A673 (cell line): ENCODE measurements at places on chromosomes 3 and 15.

- H3K4me1 ChIP-seq = no peaks in the 10 kb centered on the region
- peaks cover 6% of the 10 kb centered on the region for H3K27me3 ChIP-seq
- no peaks in the 10 kb centered on the region for H3K36me3 ChIP-seq
- peak; percentile 1 for DNase-seq
- no peak overlapping the region for H3K27ac ChIP-seq
Measured at GRCh38 chr15:97791824-97792792, 168.4 kb upstream of the ARRDC4 start.

DNA sequence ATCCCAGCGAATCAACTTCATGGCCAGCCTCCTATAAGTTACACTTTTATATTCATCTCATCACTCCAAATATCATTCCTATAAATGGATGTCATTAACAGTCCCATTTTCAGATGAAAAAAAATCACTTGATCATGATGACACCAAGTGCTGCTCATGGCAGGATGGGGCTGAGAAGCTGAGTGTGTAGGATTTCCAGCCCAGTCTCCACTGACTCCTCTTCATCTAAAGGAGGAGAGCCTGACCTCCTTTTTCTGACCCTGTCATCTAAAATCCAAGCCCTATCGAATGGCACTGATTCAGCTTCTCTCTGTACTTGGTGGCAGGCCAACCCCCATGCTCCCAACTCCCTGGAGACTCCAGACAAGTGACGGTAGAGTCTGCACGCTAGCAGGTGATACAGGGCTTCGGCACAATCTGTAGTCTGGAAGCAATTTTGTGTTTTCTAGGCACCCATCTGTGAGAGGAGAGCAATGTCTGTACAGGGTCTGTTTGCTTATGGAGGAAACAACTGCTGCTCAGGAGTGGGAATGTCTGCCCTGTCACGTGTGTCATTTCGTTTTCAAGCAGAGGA lies 103.2 kb downstream of the EPHB1 start:
- H3K4me3 ChIP-seq = no peak overlapping the region
- H3K27me3 ChIP-seq = peaks cover 39% of the 10 kb centered on the region
- no peaks in the 10 kb centered on the region for H3K4me1 ChIP-seq
- H3K27ac ChIP-seq = no peak overlapping the region

GRCh38 chr3:104291437-104291851 lies 1075.3 kb upstream of the ALCAM start:
- no peaks in the 10 kb centered on the region for H3K27me3 ChIP-seq
- H3K4me1 ChIP-seq = no peaks in the 10 kb centered on the region
- no peak overlapping the region for H3K4me3 ChIP-seq
- H3K27ac ChIP-seq = no peak overlapping the region
- H3K36me3 ChIP-seq = no peaks in the 10 kb centered on the region

GRCh38 chr3:123246866-123247265 lies 45.1 kb downstream of the SEC22A start:
- H3K4me1 ChIP-seq = peaks cover 3% of the 10 kb centered on the region
- H3K36me3 ChIP-seq = no peaks in the 10 kb centered on the region
- H3K4me3 ChIP-seq = no peak overlapping the region
- no peak overlapping the region for H3K27ac ChIP-seq
- no peaks in the 10 kb centered on the region for H3K27me3 ChIP-seq

DNA sequence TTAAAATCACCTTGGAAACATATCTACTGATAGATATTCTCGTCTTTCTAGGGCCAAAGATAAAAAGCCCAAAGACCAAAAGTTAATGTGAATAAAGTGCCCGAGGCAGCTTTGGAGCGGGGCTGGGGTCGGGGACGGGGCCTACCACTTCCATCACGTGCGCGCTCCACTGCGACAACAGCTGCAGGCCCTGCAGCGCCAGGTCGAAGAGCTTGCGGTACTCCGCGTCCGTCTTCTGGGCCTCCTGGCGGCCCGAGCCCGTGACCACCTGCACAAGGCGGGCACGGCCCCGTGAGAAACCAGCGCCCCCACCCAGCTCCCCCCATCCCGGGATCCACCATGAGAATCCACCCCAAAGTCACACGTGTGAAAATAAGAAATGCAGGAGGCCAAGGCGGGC lies 52.4 kb downstream of the CYFIP1 start:
- no peak overlapping the region for H3K27ac ChIP-seq
- H3K4me1 ChIP-seq = no peaks in the 10 kb centered on the region
- no peaks in the 10 kb centered on the region for H3K27me3 ChIP-seq
- H3K36me3 ChIP-seq = no peaks in the 10 kb centered on the region
- no peak overlapping the region for H3K4me3 ChIP-seq

DNA sequence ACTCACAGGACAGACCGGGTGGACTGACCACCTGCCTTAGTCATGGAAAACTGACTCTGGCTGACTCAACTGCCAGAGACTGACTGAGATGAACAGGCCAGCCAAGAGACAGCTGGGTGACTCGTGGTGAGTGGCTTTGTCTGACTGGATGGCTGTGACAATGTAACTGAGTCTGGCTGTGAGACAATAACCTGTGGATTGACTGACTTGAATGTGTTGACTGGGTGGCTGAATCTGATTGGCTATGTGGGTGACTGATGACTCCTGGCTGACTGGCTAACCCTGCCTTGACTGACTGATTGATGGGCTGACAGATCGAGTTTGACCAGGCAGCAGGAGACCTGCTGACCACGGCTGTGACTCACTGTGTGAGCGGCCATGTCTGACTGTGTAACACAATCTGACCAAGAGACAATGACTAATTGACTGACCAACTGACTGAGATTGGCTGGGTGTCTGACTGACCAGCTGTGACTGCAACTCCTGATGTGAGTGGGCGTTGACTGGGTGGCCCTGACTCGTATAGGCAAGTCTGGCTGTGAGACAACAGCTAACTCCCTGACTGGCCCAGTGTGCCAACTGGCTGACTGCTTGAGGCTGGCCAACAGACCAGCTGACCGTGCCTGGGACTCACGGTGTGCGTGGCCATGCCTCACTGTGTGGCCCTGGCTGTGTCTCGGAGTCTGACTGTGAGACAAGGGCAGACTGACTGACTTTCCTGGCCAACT lies 509.1 kb downstream of the SHQ1 start:
- no peaks in the 10 kb centered on the region for H3K36me3 ChIP-seq
- H3K27ac ChIP-seq = no peak overlapping the region
- no peak overlapping the region for H3K4me3 ChIP-seq
- no peaks in the 10 kb centered on the region for H3K4me1 ChIP-seq
- no peak for DNase-seq

GRCh38 chr3:119195911-119196310 lies 22.5 kb downstream of the UPK1B start:
- no peak overlapping the region for H3K4me3 ChIP-seq
- no peaks in the 10 kb centered on the region for H3K36me3 ChIP-seq
- H3K27me3 ChIP-seq = no peaks in the 10 kb centered on the region
- H3K4me1 ChIP-seq = no peaks in the 10 kb centered on the region

GRCh38 chr3:4928277-4928789 lies 50.9 kb upstream of the BHLHE40 start:
- no peak for DNase-seq
- H3K27ac ChIP-seq = no peak overlapping the region
- H3K4me1 ChIP-seq = no peaks in the 10 kb centered on the region
- no peaks in the 10 kb centered on the region for H3K36me3 ChIP-seq
- no peaks in the 10 kb centered on the region for H3K27me3 ChIP-seq
- H3K4me3 ChIP-seq = no peak overlapping the region

- no peaks in the 10 kb centered on the region for H3K27me3 ChIP-seq
- no peaks in the 10 kb centered on the region for H3K36me3 ChIP-seq
- no peak for DNase-seq
- no peak overlapping the region for H3K27ac ChIP-seq
- no peak overlapping the region for H3K4me3 ChIP-seq
Measured at GRCh38 chr3:34141841-34142337, 343.5 kb downstream of the PDCD6IP start.

- no peak for DNase-seq
- no peak overlapping the region for H3K27ac ChIP-seq
- H3K36me3 ChIP-seq = no peaks in the 10 kb centered on the region
- H3K27me3 ChIP-seq = no peaks in the 10 kb centered on the region
Measured at GRCh38 chr3:61157414-61157813, 93.8 kb downstream of the FHIT start.

GRCh38 chr3:20280257-20280656 lies 94.3 kb upstream of the SGO1 start:
- H3K36me3 ChIP-seq = no peaks in the 10 kb centered on the region
- peaks cover 4% of the 10 kb centered on the region for H3K27me3 ChIP-seq
- H3K27ac ChIP-seq = no peak overlapping the region
- DNase-seq = no peak
- no peak overlapping the region for H3K4me3 ChIP-seq

DNA sequence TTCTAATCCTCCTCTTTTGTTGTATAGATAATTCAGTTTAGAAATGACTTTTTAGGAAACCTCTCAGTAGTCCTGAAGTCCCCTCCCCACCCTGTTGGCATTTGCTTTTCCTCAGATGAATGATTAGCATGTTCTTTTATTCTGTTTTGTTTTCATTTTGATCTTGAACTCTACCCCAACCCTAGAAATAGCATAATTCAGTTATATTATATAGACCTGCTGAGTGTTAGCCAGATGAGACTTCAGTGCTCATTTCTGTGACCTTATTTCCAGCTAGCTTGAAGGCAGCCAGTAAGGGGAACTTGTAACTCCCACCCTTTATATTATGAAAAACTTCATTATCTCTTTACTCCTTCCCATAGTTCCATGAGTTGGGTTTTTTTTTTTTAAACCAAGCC lies 41.2 kb downstream of the SNRK start:
- H3K4me3 ChIP-seq = no peak overlapping the region
- no peak overlapping the region for H3K27ac ChIP-seq
- no peaks in the 10 kb centered on the region for H3K36me3 ChIP-seq

DNA sequence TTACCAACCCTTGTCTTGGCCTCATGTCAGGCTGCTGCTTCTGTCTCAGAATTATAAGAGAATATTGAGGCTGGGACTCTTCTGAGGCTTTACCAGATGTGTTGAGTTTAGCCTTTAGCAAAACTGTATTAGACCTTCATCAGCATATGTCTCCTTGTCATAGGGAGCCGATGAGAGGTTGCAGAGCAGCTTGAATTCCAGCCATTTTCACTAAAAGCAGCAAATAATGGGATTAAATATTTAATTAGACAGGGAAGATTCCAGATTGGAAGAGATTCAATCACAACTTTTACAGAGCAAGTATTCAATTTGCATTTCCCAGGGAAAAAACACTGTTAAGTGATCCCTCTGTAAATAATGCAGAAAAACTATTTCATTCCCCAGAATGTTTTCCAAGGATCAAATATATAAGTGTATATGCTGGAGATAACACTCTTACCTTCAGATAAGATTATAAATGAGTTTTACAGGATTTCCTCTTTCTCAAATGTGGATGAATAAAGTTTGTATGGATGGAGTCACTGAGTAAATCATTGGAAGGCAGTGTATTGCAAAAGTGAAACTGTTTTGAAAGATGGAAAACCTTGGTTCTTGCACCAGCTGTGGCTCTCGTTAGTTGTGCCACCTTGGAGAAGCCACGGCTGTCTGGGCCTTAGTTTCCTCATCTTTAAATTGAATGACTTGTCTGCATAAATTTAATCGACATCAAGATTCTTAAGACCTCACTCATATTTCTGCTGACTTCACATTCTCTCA lies 466.4 kb upstream of the SGO1 start:
- H3K36me3 ChIP-seq = no peaks in the 10 kb centered on the region
- DNase-seq = no peak
- H3K4me3 ChIP-seq = no peak overlapping the region
- no peaks in the 10 kb centered on the region for H3K27me3 ChIP-seq
- H3K27ac ChIP-seq = no peak overlapping the region
- no peaks in the 10 kb centered on the region for H3K4me1 ChIP-seq

GRCh38 chr15:78739206-78739605 lies 72.1 kb downstream of the ADAMTS7 start:
- no peak overlapping the region for H3K4me3 ChIP-seq
- no peaks in the 10 kb centered on the region for H3K36me3 ChIP-seq
- peaks cover 16% of the 10 kb centered on the region for H3K27me3 ChIP-seq

GRCh38 chr3:13266651-13267362 lies 153.3 kb downstream of the NUP210 start:
- H3K27me3 ChIP-seq = no peaks in the 10 kb centered on the region
- no peak overlapping the region for H3K4me3 ChIP-seq
- no peak for DNase-seq
- H3K27ac ChIP-seq = no peak overlapping the region
